ENCODE measurements at places on chromosomes 4 and X. TPM values are rescaled to one million over a fixed set of nuclear protein-coding genes. Genes with fewer than 3 reads are reported as not detected.

- peaks cover 11% of the 10 kb centered on the region for H3K4me1 ChIP-seq
- no peak overlapping the region for H3K4me3 ChIP-seq
- peaks cover 7% of the 10 kb centered on the region for H3K27me3 ChIP-seq
- DNase-seq: no peak
- H3K27ac ChIP-seq: peak overlapping the region; percentile 80
- H3K36me3 ChIP-seq: peaks cover 7% of the 10 kb centered on the region
Observed at GRCh38 chr4:182809417-182810102, 107.6 kb downstream of the DCTD start.

- no peak for DNase-seq
- no peak overlapping the region for H3K4me3 ChIP-seq
- H3K36me3 ChIP-seq: no peaks in the 10 kb centered on the region
- H3K27me3 ChIP-seq: no peaks in the 10 kb centered on the region
- H3K4me1 ChIP-seq: peaks cover 6% of the 10 kb centered on the region
Observed at GRCh38 chrX:41475591-41476241, 28.6 kb downstream of the NYX start.

Gene SOWAHB
- not detected for total RNA-seq

Gene TMPRSS11F
- total RNA-seq: not detected

- H3K27ac ChIP-seq: no peak overlapping the region
- no peak for DNase-seq
- peaks cover 17% of the 10 kb centered on the region for H3K4me1 ChIP-seq
- H3K4me3 ChIP-seq: no peak overlapping the region
- peaks cover 24% of the 10 kb centered on the region for H3K36me3 ChIP-seq
- H3K27me3 ChIP-seq: no peaks in the 10 kb centered on the region
Observed at GRCh38 chr4:36304138-36304681, 22.8 kb downstream of the DTHD1 start.

- H3K36me3 ChIP-seq: peaks cover 3% of the 10 kb centered on the region
- peaks cover 60% of the 10 kb centered on the region for H3K4me1 ChIP-seq
- no peak overlapping the region for H3K27ac ChIP-seq
- no peak for DNase-seq
- no peaks in the 10 kb centered on the region for H3K27me3 ChIP-seq
Observed at GRCh38 chrX:40085714-40086113, 12.0 kb downstream of the BCOR start.

- no peak overlapping the region for H3K27ac ChIP-seq
- no peaks in the 10 kb centered on the region for H3K36me3 ChIP-seq
- no peak overlapping the region for H3K4me3 ChIP-seq
- H3K4me1 ChIP-seq: no peaks in the 10 kb centered on the region
- peak; percentile 18 for DNase-seq
Observed at GRCh38 chrX:130575831-130576389, 174.1 kb downstream of the RBMX2 start.

DNA sequence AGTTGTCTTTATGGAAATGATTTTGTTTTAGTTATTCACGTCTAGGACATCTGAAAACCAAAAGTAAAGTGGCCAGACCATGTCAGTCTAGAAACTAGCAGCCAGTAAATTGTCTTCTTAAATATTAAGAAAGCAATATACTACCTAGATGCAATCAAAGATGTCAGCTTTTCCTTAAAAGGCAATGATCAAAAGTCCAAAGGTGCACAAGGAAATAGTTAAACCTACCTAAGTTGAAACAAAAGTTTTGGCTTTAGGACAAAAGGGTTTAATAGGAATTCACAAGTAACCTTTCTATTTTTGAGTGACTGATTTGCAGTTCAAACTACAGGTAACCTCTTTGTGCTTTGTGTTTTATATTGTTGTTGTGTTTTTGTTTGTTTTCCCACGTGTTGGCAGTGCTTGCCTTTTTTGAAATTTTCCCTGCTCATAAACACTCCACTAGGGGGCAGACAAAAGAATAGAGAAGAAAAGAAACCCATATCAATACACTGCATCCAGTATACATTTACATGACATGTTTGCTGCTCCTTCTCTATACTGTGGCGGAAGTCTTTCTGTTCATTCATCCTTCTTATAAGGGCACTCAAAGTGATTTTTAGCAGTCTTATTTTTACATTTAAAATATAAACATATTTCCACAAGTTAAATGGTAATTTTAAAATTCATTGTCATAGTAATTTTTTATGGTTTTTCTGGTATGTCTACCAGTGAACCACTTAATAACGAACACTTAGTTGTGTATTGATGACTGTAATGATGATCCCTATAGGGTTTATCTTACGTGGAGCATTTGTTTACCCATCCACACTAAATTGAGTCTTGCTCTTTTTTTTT is 62.7 kb downstream of the GAB1 start:
- peaks cover 10% of the 10 kb centered on the region for H3K4me1 ChIP-seq
- H3K27ac ChIP-seq: no peak overlapping the region
- no peak overlapping the region for H3K4me3 ChIP-seq
- H3K36me3 ChIP-seq: no peaks in the 10 kb centered on the region
- peaks cover 23% of the 10 kb centered on the region for H3K27me3 ChIP-seq
- DNase-seq: no peak

- H3K36me3 ChIP-seq: peaks cover 60% of the 10 kb centered on the region
- peak overlapping the region; percentile 98 for H3K27ac ChIP-seq
- peak overlapping the region; percentile 99 for H3K4me3 ChIP-seq
- no peaks in the 10 kb centered on the region for H3K27me3 ChIP-seq
- DNase-seq: peak; percentile 51
Observed at GRCh38 chr4:56976837-56977320, 527 bp downstream of the NOA1 start.

- no peak overlapping the region for H3K27ac ChIP-seq
- no peak overlapping the region for H3K4me3 ChIP-seq
- peaks cover 27% of the 10 kb centered on the region for H3K4me1 ChIP-seq
- no peaks in the 10 kb centered on the region for H3K27me3 ChIP-seq
- DNase-seq: no peak
- H3K36me3 ChIP-seq: no peaks in the 10 kb centered on the region
Observed at GRCh38 chr4:8394061-8394519, 46.4 kb downstream of the ACOX3 start.

Gene GATA1
- not detected for total RNA-seq

DNA sequence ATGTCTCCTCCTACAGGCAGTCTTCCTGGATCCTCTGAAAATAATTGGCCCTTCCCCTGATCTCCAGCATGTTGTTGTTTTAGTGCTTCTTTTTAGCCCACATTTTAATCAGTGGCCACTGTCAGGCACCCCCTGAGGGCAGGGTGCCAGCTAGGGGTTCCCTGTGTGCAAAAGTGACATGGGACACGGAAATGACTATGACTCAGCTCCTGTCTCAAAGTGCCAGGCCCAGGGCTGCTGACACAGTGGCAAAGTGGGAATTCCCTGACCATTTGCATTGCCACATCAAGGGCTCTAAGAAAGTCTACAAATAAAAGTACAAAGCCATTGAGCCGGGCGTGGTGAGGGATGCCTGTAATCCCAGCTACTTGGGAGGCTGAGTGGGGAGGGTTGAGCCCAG is 24.8 kb downstream of the HMX1 start:
- no peaks in the 10 kb centered on the region for H3K27me3 ChIP-seq
- H3K36me3 ChIP-seq: no peaks in the 10 kb centered on the region
- no peaks in the 10 kb centered on the region for H3K4me1 ChIP-seq
- no peak overlapping the region for H3K4me3 ChIP-seq
- no peak overlapping the region for H3K27ac ChIP-seq

DNA sequence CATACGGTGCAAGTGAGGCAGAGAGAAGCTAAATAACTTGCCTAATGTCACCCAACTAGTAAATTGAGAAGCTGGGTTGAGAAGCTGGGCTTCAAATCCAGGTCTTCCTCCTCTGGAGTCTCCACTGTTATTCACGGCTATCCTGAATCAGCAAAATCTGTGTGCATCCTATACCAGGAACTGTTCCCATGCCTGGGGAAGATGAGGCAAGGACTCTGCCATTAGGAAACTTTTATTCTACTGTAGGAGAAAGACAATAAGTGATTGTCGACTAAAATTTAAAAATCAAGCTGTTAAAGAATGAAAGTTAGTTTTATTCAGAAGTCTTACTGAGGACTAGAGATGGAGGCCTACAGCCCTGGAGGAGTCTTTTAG is 872 bp upstream of the TEC start:
- DNase-seq: no peak
- H3K36me3 ChIP-seq: no peaks in the 10 kb centered on the region
- peak overlapping the region; percentile 90 for H3K4me3 ChIP-seq
- H3K4me1 ChIP-seq: peaks cover 13% of the 10 kb centered on the region
- H3K27me3 ChIP-seq: no peaks in the 10 kb centered on the region
- no peak overlapping the region for H3K27ac ChIP-seq

DNA sequence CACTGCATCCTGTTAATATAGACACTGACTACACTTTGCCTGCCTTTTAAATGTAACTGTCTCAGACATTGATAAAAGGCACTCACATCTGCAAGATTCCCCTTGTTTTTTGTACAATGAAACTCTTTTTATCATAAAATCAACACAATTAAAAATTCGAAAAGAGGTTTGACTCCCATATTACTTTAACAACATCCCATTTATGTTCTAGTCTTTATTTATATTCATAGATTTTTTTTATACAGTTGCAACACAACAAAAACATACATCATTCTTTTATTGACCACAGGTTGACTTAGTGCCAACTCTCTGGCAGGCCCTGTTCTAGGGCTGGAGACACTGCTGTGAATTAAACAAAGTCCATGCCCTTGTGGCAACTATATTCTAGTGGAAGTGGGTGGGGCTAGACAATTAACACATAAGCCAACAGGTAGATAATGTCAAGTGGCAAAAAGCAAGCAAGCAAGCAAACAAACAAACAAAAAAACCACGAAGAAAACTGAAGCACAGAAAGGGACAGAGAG is 36.8 kb downstream of the ANK2 start:
- peaks cover 8% of the 10 kb centered on the region for H3K27me3 ChIP-seq
- H3K4me3 ChIP-seq: no peak overlapping the region
- no peak for DNase-seq

Gene XAGE2
- total RNA-seq: not detected

DNA sequence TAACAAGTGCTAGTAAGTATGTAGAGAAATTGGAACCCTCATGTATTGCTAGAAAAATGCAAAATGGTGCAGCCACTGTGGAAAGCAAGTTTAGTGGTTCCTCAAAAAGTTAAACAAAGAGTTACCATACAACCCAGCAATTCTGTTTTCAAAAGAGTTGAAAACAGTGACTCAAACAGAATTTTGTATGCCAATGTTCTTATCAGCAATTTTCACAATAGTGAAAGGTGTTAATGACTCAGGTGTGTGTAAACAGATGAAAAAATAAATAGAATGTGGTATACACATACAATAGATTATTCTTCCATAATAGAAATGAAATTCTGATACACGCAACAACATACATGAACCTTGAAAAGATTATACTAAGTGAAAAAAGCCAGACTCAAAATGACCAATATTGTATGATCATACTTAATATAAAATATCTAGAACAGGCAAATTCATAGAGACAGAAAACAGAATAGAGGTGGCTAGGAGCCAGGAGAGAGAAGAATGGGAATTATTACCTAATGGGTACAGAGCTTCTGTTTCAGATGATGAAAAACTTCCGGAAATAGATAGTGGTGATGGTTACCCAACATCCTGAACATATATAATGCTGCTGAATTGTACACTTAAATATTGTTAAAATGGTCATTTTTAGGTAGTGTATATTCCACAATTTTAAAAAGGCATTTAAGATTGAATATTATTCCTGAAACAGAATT is 51.6 kb downstream of the WDFY3 start:
- H3K27me3 ChIP-seq: no peaks in the 10 kb centered on the region
- no peak overlapping the region for H3K27ac ChIP-seq
- no peak for DNase-seq
- H3K4me1 ChIP-seq: no peaks in the 10 kb centered on the region
- H3K4me3 ChIP-seq: no peak overlapping the region

GRCh38 chr4:38815885-38816782 is 11.5 kb upstream of the TLR1 start:
- H3K4me3 ChIP-seq: no peak overlapping the region
- H3K27me3 ChIP-seq: peaks cover 2% of the 10 kb centered on the region
- H3K4me1 ChIP-seq: peaks cover 21% of the 10 kb centered on the region
- no peak overlapping the region for H3K27ac ChIP-seq

DNA sequence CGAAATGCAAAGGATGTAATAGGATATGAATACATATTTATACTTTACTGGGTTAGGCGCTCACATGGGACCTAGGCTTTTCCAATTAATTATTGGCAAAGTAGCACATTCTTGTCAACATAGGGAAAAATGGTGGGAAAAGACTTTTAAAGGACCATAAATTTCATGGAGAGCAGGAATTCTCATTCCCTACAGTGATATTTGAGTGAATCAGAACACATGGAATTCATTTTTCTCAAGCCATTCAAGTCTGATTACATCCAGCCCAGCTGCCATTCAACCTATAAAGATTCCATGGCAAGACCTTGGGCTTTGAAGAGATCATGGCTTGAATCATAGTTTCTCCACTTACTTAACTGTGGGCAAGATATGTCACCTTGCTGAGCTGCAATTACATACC is 150.4 kb downstream of the SOWAHB start:
- no peak overlapping the region for H3K4me3 ChIP-seq
- peaks cover 32% of the 10 kb centered on the region for H3K27me3 ChIP-seq
- no peaks in the 10 kb centered on the region for H3K36me3 ChIP-seq

Gene ZNF630
- 1.2 TPM for total RNA-seq

- peaks cover 8% of the 10 kb centered on the region for H3K36me3 ChIP-seq
- H3K27me3 ChIP-seq: no peaks in the 10 kb centered on the region
- H3K4me3 ChIP-seq: no peak overlapping the region
- peaks cover 39% of the 10 kb centered on the region for H3K4me1 ChIP-seq
- peak; percentile 22 for DNase-seq
Observed at GRCh38 chrX:39309018-39309635, 507.9 kb downstream of the MID1IP1 start.

Gene CT47B1
- not detected for total RNA-seq

Gene CYBB
- total RNA-seq: not detected

Gene GBA3
- not detected for total RNA-seq

Gene PDE6B
- 13.3 TPM for total RNA-seq

Gene EPHA5
- total RNA-seq: not detected

Gene ABLIM2
- not detected for total RNA-seq

Gene SPACA5
- total RNA-seq: not detected

Gene KLB
- not detected for total RNA-seq

DNA sequence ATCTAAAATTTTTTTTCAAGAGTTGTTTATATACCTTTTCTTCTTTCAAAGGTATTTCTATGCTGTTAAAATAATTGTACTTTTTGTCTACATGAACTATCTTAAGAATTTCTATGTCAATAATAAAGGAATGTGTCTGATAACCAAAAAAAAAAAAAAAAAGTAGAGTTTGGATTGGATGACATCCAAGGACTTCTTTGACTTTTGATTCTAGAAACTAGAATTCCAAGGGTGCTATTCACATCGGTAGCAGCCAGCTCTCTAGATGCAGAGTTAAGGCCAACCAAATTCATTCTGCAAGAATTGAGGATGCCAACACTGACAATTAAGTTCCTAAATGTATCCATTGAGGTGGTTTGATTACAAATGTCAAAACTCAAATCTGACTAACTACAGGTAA is 42.0 kb upstream of the PRKG2 start:
- DNase-seq: no peak
- H3K4me1 ChIP-seq: no peaks in the 10 kb centered on the region
- no peak overlapping the region for H3K27ac ChIP-seq

GRCh38 chr4:22187203-22187820 is 238.7 kb upstream of the KCNIP4 start:
- no peak overlapping the region for H3K27ac ChIP-seq
- H3K4me1 ChIP-seq: no peaks in the 10 kb centered on the region
- no peak overlapping the region for H3K4me3 ChIP-seq
- no peaks in the 10 kb centered on the region for H3K27me3 ChIP-seq
- no peaks in the 10 kb centered on the region for H3K36me3 ChIP-seq

Gene AMBN
- not detected for total RNA-seq
